ENCODE measurements at places on chromosomes 13 and 19.

GRCh38 chr19:2488942-2489731, 13.2 kb downstream of the GADD45B start:
- no peak for DNase-seq

DNA sequence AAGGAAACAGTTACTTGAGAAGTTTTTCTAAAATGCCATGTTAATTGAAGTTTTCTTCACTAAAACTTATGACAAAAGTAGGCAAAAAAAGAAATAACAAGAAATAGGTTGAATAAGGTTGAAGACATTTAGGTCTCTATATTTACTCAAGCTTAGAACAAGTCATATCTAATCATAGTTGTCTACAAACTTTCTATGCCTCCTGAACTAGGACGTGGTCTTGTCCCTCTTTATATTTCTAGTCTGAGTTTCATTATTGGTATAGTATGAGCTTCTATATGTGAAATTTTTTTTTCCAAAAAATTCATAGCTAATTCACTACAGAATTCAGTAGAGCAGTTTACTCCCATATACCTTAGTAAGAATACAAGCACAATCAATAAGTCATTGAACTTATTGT, 836.4 kb downstream of the SLITRK6 start:
- no peak for DNase-seq

GRCh38 chr13:78078168-78078567, 159.5 kb upstream of the EDNRB start:
- DNase-seq: no peak

DNA sequence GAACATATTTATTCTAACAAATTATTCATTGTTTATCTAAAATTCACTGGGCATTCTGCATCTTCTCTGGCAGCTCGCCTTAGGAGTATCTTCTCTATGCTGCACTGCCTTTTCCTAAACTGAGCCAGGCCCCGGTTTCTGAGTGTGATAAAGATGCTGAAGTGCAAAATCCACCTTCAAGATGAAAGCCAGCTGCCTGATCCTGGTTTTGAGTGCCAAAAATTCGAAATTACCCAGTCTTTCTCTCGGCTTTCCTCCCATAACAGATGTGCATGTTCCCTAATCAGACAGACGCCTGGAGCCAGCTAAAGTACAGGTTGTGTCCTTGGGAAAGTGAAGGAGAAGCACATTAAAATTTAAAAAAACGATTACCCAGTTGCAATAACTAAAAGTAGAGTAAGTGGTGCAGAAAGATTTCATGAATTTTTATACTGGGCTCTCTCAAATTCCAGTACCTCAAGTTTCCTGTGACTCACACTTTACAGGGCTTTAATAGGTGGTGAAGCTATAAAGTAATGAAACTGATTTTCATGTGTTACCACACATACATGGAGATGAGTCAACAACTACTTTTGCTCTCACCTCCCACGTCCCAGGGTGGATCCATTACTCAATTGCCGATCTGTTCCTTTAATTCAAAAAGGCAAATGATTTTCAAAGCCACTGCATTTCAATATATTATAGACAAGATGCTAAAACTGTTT, 65.0 kb upstream of the GTF2F2 start:
- DNase-seq: no peak

GRCh38 chr19:14414926-14415690, 4.0 kb downstream of the DDX39A start:
- no peak for DNase-seq

DNA sequence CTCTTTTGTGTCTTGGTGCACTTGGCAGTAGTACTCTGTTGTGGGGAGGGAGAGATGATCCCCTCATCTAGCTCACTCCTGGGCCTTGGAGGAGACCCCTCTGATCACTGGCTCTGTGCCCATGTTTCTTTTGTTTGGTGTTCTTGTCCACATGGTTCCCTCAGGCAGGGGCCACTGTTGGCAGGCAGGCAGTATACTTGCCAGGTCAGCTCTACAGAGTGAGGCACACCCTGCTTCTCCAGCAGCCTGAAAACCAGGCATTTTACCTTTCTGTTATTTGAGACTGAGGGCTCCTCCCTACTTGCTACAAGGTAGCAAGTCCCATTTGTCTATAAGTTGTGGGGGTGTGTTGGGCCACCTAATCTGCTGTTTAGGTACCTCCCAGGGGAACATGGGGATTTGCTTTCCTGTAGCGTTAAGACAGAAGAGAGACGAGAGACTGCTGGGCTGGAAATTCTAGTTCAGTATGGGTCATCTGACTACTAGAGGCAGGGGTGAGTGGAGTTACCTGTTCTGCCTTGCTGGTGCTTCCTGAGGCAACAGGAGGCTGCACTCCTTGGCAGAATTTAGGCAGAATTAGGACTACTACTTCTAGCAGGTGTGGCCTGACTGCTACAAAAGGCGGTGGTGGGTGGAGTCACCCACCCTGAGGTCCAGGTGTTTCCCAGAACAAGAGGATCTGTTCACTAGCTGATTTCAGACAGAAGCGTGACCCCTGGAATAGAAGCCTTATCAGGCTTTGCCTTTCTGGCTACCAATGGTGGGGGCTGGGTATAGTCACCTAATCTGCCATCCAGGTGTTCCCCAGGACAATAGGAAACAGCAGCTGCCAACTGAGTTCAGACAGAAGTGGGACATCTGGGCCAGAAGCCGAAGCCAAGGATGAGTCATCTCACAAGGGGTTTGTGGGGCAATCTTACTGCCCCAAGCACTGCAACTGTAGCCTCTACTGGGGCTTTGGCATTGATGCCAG, 843.0 kb upstream of the ATXN8OS start:
- DNase-seq: no peak

GRCh38 chr19:3821156-3821555, 35.0 kb upstream of the MATK start:
- no peak for DNase-seq

DNA sequence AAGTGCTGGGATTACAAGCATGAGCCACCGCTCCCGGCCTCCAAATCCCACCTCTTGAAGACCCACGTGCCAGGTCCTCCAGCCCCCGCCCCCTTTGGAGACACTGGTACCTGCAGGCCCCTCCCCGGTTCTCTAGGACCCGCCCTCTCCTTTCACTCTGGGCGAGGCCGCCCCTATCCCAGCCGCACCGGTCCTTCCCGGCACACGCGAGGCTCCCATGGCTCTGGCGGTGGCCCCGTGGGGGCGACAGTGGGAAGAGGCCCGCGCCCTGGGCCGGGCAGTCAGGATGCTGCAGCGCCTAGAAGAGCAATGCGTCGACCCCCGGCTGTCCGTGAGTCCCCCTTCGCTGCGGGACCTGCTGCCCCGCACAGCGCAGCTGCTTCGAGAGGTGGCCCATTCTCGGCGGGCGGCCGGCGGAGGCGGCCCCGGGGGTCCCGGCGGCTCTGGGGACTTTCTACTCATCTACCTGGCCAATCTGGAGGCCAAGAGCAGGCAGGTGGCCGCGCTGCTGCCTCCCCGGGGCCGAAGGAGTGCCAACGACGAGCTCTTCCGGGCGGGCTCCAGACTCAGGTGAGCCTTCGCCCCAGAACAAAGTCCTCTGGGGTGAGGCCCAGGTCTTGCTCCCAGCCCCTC, at the start of gene CBLC:
Gene CBLC, plus strand, starts transcription at position 176 of the 633 bp plus-strand sequence. Its CDS starts 42 bp downstream, at position 218.
- no peak for DNase-seq

GRCh38 chr13:95564091-95564490, 11.6 kb downstream of the CLDN10 start:
- no peak for DNase-seq

DNA sequence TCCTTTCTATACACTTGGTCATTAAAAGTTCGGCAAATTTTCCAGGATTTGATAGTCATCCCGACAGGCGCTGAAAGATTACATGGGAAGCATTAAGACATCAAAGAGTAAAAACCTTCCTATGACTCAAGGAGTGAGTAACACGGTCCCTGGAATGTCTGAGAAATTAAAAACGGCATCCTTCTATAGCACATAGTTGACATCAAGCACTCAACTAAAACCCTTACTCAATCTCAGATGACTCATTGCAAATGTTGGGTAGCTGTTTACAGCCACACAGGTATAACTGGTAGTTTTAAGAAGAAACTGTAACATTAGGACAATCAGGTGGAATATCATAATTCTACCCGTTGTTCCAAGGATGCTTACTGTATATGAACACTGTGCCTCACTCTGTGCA, 6.4 kb upstream of the LGALS13 start:
- no peak for DNase-seq

All from hematopoietic multipotent progenitor cell treated with erythropoietin and hydrocortisone succinate and interleukin-3 and kit ligand, for 15 days (in vitro differentiated cells).